T-helper 1 cell treated with Interleukin-12 subunit alpha and Interleukin-12 subunit beta and Interleukin-4 antibody, amounts not matched to agents 30 ng/mL and 1 ng/mL, for 36 hours (primary cell): ENCODE measurements at places on chromosomes 5 and 9. TPM values are rescaled to one million over a fixed set of nuclear protein-coding genes. Genes with fewer than 3 reads are reported as not detected.

The EPB41L4B gene
- 0.56 and 0.61 TPM in 2 replicates for total RNA-seq

The CCL27 gene
- total RNA-seq = 0.39 TPM in 1 of 2 replicates, not detected in the other

The DMGDH gene
- total RNA-seq = 1.3 TPM in 1 of 2 replicates, not detected in the other

The ZNF883 gene
- total RNA-seq = 0.15 TPM in 1 of 2 replicates, not detected in the other

The FLT4 gene
- total RNA-seq = 0.32 and 0.56 TPM in 2 replicates

The FBP2 gene
- total RNA-seq = not detected in 2 replicates

The SLC1A3 gene
- total RNA-seq = not detected in 2 replicates

The NIPSNAP3A gene
- 11.2 and 15.0 TPM in 2 replicates for total RNA-seq

The PURA gene
- total RNA-seq = 12.0 and 14.4 TPM in 2 replicates

The BARHL1 gene
- not detected in 2 replicates for total RNA-seq

The PCDHGA5 gene
- 0.46 and 0.49 TPM in 2 replicates for total RNA-seq

The CNTNAP3 gene
- not detected in 2 replicates for total RNA-seq

The C9orf57 gene
- total RNA-seq = not detected in 2 replicates

The PCDHGA6 gene
- 0.44 and 0.80 TPM in 2 replicates for total RNA-seq

The SNCAIP gene
- total RNA-seq = not detected in 2 replicates

The PAXX gene
- total RNA-seq = 79.8 and 84.2 TPM in 2 replicates

The PCDHB5 gene
- not detected in 2 replicates for total RNA-seq

The HSPB3 gene
- not detected in 2 replicates for total RNA-seq

The LMAN2 gene
- 151 and 157 TPM in 2 replicates for total RNA-seq

The IFNA13 gene
- not detected in 2 replicates for total RNA-seq

The TSSK1B gene
- total RNA-seq = not detected in 2 replicates

The CACNA1B gene
- 0.05 and 0.07 TPM in 2 replicates for total RNA-seq

The RGMB gene
- total RNA-seq = 0.22 and 0.37 TPM in 2 replicates

The SPINK5 gene
- total RNA-seq = not detected in 2 replicates

The SPDL1 gene
- 30.8 and 31.3 TPM in 2 replicates for total RNA-seq

The PCDHA8 gene
- total RNA-seq = not detected in 2 replicates

The SLC6A19 gene
- total RNA-seq = not detected in 2 replicates

The CHSY3 gene
- not detected in 2 replicates for total RNA-seq

The TMOD1 gene
- total RNA-seq = 1.6 and 2.1 TPM in 2 replicates

The SLC38A9 gene
- 37.1 and 40.6 TPM in 2 replicates for total RNA-seq

The AGXT2 gene
- total RNA-seq = not detected in 2 replicates

The FXN gene
- total RNA-seq = 20.9 and 23.9 TPM in 2 replicates

The F2RL1 gene
- 0.71 and 0.76 TPM in 2 replicates for total RNA-seq

The PDE8B gene
- not detected in 2 replicates for total RNA-seq

The HACD4 gene
- 10.3 and 11.0 TPM in 2 replicates for total RNA-seq

The LECT2 gene
- not detected in 2 replicates for total RNA-seq

The ACTBL2 gene
- total RNA-seq = not detected in 2 replicates
